ENCODE measurements at places on chromosomes 6 and 20. TPM values are rescaled to one million over a fixed set of nuclear protein-coding genes. Genes with fewer than 3 reads are reported as not detected.

DNA sequence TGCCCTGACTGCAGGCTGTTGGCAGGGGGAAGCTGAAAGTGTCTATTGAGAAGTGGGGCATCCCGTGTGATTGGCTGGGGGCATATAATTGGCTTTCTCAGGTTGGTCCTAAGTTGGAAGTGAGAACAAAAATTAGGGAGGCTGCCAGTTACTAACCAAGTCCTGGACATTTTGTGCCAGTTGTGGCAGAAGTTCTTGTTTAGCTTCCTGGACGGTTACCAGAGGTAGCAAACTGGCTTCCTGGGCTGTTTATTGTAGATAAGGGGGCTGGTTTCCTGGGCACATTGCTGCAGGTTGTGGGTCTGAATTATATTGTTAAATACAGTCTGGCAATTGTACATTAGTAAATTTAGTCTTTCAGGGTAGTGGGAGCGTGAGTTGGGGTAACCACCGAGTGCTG lies 50.6 kb upstream of the SLC2A12 start:
- DNase-seq, result no peak

GRCh38 chr6:120876931-120877330 lies 457.3 kb downstream of the TBC1D32 start:
- no peak for DNase-seq

DNA sequence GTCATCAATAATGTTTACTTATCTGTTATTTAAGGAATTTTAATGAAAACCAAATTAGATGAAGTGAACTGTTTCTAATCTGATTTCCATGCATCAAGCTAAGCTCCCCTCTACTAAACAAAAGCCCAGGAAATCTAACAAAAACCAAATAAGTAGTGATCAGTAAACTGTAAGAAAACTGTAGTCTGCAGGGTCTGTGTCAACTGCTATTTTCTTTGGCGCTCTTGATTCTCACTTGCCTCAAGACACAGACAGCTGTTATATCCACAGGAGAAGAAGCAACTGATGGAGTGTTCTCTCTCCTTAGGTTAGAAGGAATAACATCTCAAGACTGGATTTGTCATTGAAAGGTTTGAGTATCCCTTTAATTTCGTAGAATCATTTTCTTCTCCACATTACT lies 293.5 kb downstream of the PHF3 start:
- DNase-seq, result no peak

DNA sequence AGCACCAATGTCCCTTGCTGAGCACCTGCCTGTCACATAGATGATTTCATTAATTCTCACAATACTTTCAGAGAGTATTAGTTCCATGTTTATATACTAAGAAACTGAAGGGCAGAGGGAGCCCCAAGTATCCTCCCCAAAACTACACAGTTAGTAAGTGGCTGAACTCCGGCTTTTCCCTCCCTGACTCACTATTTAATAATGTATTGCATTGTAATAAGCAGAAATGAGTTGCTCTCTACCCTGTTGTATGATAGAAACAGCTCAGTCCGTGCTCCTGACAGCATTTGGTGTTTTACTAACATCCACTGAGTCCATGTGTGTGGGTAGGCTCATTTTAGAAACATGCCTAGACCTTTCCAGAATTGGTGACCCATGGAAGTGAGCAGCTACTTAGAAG lies 76.8 kb downstream of the OLIG3 start:
- no peak for DNase-seq

DNA sequence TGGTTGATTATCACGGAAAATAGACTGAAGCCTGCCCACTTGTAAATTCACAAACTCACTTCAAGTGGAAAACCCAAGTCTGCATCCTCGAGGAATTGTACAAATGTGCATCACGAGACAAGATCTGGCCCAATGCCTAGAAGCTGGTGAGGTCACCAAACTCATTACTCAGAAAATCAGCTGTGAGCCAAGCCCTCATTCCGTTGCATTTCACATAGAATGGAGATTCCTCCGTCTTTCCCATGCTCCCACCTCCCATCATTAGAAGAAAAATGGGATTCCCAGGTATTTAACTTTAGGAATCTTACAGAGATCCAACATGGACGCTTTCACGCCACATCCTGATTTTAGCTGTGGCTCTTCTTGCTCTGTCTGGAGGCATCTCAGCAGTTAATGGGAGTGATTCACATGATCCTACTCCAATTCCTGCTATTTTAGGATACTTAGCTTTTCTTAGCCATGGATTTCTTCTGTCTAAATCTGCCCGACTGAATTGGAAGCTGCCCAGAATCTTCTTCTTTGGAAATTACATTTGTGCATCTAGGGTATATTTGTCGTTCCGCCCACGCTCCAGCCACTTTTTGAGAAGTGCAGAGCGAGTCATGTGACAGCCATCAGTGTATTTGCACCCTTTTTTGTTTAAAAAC lies 68.7 kb upstream of the STMND1 start:
- DNase-seq, result no peak

DNA sequence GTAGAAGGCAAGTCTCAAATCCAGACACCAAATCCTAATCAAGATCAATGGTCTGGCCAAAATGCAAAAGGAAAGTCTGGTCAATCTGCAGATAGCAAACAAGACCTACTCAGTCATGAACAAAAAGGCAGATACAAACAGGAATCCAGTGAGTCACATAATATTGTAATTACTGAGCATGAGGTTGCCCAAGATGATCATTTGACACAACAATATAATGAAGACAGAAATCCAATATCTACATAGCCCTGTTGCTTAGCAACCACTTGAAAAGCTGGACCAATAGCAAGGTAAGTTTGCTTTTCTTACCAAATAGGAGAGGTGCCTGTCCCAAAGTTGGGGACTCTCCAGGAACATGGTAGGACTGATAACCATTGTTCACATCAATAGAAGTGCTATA lies 2.0 kb downstream of the SEMG2 start:
- no peak for DNase-seq

GRCh38 chr6:16523606-16524379 lies 237.5 kb downstream of the ATXN1 start:
- DNase-seq, result no peak

- DNase-seq, result no peak
Measured at GRCh38 chr6:125077453-125077852, 76.1 kb upstream of the TPD52L1 start.

DNA sequence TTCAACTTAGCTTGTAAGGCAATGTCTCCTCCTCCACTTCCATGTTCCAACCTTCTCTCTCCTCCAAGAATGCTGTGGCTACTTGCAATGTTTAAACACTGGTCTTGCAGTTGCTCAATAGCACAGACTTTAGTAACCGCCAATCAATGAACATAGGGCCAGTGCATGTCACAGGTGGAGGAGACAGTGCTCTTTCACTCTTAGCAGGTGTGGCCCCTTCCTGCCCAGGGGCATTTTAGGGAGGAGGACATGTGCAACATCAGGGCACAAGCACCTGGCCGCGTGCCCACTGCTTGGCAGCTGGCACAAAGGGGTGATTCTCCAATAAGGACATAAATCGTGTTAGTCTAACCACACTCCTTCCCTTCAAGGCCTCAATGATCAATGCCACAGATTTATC lies 41.3 kb downstream of the ADGRF1 start:
- no peak for DNase-seq

GRCh38 chr6:148291876-148292275 lies 50.8 kb upstream of the SASH1 start:
- DNase-seq, result no peak

- no peak for DNase-seq
Measured at GRCh38 chr6:122833021-122833491, 44.0 kb downstream of the SMPDL3A start.

GRCh38 chr6:33936886-33937285 lies 133.1 kb upstream of the MLN start:
- DNase-seq, result no peak

- DNase-seq, result peak; percentile 38
Measured at GRCh38 chr20:59850018-59850641, 83.3 kb downstream of the SYCP2 start.

GRCh38 chr20:63740627-63741353 lies 1.2 kb downstream of the SLC2A4RG start:
- peak; percentile 87 for DNase-seq

- DNase-seq, result no peak
Measured at GRCh38 chr20:1331101-1331500, 2.2 kb upstream of the SDCBP2 start.

DNA sequence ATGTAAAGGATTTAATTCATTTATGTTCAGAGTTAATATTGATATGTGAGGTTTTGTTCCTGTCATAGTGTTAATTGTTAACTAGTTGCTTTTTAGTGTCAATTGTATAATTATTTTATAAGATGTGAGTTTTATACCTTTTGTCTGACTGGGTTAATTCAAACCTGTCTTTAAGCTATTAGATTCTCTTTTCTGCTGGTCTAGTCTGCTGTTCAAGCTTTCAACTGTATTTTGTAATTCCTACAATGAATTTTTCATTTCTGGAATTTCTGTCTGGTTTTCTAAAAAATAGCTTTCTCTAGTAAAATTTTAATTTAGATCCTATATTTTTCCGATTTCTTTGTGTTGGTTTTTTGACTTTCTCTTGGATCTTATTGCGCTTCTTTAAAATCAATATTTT lies 26.5 kb downstream of the IGF2R start:
- DNase-seq, result no peak

DNA sequence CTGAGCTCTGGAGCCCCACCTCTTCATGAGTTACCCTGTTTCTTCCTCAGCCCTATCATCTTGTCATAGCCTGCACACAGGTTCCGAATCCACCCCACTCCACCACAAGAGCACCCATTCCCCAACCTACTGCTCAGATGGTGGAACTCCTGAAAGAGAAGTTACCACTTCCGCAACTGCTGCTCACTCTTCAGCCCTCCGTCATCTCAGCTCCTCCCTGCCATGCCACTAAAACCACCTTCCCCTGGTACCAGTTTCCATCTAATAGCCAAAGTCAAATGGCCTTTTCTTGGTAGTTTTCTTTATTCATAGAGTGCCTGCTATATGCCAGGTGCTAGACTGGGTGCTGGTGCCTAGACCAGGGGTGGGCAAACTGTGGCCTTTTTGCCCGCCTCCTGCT lies 3.9 kb downstream of the RAB22A start:
- no peak for DNase-seq

DNA sequence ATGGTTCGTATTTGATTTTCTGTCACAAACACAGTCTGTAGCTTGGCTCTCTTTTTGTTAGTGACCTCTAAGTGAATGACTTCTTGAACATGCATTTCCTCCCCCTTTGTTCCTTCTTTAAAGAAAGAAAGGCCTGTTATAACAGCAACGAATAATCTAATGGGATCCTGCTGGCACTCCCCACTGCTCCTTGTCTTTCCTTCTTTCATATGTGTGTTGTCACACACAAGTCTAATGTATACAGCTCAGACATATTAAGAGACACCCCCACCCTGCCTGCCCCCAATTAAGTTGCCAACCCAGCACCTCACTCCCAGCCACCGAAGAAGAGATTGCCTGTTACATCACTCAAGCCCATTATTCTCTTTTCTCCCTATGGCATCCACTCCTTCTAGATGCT lies 4.9 kb upstream of the SAMD5 start:
- DNase-seq, result no peak

DNA sequence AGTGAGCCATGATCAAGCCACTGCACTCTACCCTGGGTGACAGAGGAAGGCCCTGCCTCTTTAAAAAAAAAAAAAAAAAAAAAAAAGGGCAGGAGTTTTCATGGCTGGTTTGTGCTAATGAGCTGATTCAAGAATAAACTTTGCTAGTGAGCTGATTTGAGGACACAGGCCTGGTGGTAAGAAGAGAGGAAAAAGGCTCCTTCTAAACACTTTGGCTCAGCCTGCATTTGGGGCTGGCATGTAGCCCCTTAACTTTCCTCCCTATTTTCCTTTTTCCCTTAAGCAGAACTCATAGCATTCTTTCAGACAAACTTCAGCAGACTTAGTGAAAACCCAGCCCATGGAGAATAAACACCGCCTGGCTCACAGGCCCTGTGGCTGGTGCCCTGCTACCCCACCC lies 432.7 kb downstream of the PTPRT start:
- no peak for DNase-seq

- DNase-seq, result no peak
Measured at GRCh38 chr6:89008001-89008814, 44.8 kb upstream of the RNGTT start.

DNA sequence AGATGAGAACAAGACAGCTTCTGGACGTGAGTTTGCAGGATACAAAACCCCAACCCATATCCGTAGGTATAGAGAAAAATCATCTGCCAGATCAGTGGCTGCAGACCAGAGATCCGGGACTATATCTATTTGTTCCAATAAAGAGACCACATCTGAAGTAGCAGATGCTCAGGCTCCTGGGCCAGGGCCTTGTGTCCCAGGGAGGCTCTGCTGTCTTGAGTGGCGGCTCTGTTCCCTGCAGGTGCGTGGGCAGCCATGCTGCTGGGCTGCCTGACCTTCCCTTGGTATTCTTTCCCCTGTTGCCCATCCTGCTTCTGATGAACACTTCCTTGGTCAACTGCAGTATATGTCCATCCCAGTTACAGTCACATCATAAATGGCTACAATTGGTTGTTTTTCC lies 34.9 kb downstream of the ERMARD start:
- no peak for DNase-seq

- peak; percentile 38 for DNase-seq
Measured at GRCh38 chr6:57013521-57013926, 33.0 kb upstream of the KIAA1586 start.

GRCh38 chr20:58938541-58938940 lies 42.5 kb upstream of the NELFCD start:
- DNase-seq, result no peak

- DNase-seq, result no peak
Measured at GRCh38 chr6:157537556-157537955, 156.6 kb downstream of the ZDHHC14 start.

- no peak for DNase-seq
Measured at GRCh38 chr6:13383328-13384163, 55.2 kb upstream of the TBC1D7 start.

DNA sequence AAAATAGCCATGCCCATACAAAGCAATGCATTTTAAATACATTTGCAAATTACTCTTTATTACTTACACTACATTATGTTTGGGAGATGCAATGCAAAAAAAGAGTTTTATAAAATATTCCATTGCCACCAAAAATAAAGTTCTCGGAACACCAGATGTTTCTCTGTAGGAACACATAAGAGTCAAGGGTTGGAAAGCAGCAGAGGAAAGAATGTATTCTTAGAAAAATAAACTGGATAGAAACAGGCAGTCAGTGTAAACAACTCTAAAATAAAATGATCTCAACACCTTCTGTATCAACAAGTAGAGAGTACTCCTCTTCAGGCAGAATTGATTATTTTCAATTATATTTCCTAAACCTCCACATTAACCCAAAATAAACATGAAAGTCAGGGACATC lies 28.1 kb downstream of the KIF13A start:
- no peak for DNase-seq

CCDC170 gene
- not detected for total RNA-seq

RAET1G gene
- total RNA-seq, result not detected

ADAM33 gene
- not detected for total RNA-seq

KCNQ2 gene
- total RNA-seq, result 0.13 TPM

MYCT1 gene
- not detected for total RNA-seq

TNFAIP3 gene
- 12.5 TPM for total RNA-seq

TGM3 gene
- not detected for total RNA-seq

EPPIN gene
- total RNA-seq, result not detected

B3GALT4 gene
- total RNA-seq, result 1.2 TPM

DUSP15 gene
- not detected for total RNA-seq

STMND1 gene
- not detected for total RNA-seq

DNAAF9 gene
- 2.5 TPM for total RNA-seq

KHDC1 gene
- 8.0 TPM for total RNA-seq

MAK gene
- total RNA-seq, result 0.54 TPM

DLK2 gene
- 0.53 TPM for total RNA-seq

ZNF133 gene
- 3.7 TPM for total RNA-seq

GPANK1 gene
- 54.6 TPM for total RNA-seq

SERPINB6 gene
- 124 TPM for total RNA-seq

PPP1R16B gene
- 11.5 TPM for total RNA-seq

IL17A gene
- not detected for total RNA-seq

CALHM4 gene
- total RNA-seq, result not detected

TTLL9 gene
- not detected for total RNA-seq

UBE3D gene
- total RNA-seq, result 12.6 TPM
